ENCODE measurements at places on chromosomes 3 and 15. TPM values are rescaled to one million over a fixed set of nuclear protein-coding genes. Genes with fewer than 3 reads are reported as not detected.

Gene ZPLD1
- not detected for total RNA-seq

GRCh38 chr3:34998902-34999301 lies 640.4 kb upstream of the ARPP21 start:
- no peak for DNase-seq

GRCh38 chr15:29638781-29639180 lies 183.5 kb downstream of the TJP1 start:
- DNase-seq, result no peak

DNA sequence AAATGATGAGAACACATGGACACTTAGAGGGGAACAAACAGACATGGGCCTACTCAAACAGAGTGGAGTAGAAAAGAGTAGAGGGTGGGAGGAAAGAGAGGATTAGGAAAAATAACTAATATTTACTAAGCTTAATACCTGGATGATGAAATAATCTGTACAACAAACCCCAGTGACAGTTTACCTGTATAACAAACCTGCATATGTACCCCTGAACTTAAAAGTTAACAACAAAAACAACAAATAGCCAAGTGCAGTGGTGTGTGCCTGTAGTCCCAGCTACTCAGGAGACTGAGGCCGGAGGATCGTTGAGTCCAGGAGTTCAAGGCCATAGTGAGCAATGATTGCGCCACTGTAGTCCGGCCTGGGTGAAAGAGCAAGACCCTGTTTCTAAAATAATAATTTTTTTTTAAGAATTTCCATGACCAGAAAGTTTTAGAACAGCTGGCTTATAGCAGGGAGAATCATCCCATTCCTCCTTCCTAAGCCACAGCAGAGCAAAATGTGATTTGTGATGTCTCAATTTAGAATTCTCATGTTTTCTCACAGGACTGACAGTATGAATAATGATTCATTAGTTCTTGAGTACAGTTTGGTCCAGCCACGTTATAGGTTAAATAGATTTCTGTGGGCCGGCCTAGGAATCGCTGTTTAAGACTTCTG lies 150.0 kb downstream of the ZNF609 start:
- no peak for DNase-seq

DNA sequence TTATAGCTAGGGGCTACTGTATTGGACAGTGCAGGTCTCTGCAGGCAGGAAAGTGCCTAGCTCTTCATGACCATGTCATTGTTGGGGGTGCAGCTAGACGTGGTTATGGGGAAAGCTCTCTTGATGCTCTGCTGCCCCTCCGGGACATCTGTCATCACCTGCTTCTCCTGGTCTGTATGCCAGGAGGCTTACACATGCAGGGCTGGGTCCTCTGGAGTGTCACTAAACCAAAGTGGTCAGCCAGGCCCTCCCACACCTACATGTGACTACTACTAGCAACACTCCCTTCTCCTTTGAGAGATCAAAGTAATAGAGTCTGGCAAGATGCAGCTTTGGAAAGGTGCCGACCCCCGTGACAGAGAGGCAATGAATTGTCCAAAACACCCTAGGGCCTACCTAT lies 98.5 kb downstream of the SST start:
- no peak for DNase-seq

DNA sequence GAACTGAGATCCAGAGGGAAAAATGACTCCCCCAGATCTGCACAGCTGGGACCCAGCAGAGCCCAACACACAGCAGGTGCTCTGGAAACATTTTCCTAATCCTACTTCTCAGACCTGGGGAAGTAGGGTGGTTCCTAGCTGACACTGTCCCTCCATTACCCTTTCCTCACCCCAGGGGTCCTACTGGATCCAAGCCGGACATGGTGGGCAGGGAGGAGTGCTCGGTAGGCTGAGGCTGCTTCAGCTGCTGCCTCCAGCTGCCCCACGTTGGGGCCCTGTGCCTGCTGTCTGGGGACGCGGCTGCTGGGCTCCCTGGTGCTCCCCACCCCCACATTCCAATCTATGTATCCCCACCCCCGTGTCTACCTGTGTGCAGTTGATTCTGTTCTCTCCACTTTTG lies 29.8 kb upstream of the SLC6A6 start:
- DNase-seq, result no peak
